ENCODE measurements at places on chromosomes 1 and 21. TPM values are rescaled to one million over a fixed set of nuclear protein-coding genes. Genes with fewer than 3 reads are reported as not detected.

- DNase-seq, result no peak
Measured at GRCh38 chr1:36301220-36301619, 4.9 kb upstream of the SH3D21 start.

Gene SMIM34
- not detected for polyA plus RNA-seq

Gene OR2G6
- not detected for polyA plus RNA-seq

DNA sequence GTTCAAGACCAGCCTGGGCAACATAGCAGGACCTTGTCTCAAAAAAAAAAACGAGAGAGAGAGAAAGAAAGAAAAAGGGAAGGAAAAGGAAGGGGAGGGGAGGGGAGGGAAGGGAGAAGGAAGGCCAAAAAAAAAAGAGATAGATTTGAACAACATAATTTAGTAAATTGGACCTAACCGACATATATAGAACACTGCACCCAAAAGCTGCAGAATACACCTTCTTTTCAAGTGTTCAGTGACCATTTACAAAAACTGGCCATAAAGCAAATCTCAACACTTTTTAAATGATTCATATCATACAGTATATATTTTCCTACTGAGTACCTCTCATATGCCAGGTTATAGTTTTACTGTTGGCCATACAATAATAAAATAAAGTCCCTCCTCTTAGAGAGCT, 6.9 kb downstream of the TSTD1 start:
- DNase-seq, result no peak

Gene AMY2B
- 61.4 TPM for polyA plus RNA-seq

GRCh38 chr1:156488566-156489165, 11.9 kb downstream of the MEF2D start:
- no peak for DNase-seq

- no peak for DNase-seq
Measured at GRCh38 chr1:53519421-53519820, 60.2 kb downstream of the DMRTB1 start.

DNA sequence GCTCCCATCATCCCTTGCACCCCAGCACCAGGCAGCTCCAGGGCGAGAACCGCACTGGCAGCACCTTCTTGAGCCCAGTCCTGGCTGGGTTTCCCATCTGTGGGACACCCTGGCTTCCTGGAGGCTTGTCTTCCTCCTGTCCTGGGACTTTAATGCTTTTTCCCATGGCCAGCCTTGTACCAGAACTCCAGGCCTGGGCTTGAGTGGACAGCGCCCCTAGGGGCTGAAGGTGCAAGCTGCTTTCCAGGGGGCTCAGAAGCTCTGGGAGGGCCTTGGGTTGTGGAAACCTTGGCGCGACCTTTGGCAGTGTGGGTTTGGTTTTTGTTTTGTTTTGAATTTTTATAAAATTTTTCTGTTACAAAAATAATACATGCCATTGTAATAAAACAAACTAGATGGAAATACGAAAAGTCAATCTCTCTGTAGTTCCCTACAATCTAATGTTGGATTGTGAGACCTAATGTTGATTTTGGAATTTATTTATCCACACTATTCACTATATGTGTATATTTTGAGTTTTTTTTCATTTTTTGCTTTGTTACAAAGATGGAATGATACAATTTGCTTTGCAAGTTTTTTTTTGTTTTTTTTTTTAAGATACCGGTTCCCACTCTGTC, 33.8 kb upstream of the RPL11 start:
- DNase-seq, result no peak

Gene SHISAL2A
- 0.74 TPM for polyA plus RNA-seq

GRCh38 chr1:101847626-101848025, 149.1 kb downstream of the OLFM3 start:
- no peak for DNase-seq

Gene SPOCD1
- not detected for polyA plus RNA-seq

Gene OPRD1
- polyA plus RNA-seq, result 0.37 TPM

GRCh38 chr1:160083968-160084770, 2.8 kb downstream of the KCNJ9 start:
- no peak for DNase-seq

- DNase-seq, result no peak
Measured at GRCh38 chr1:199087144-199087543, 448.3 kb downstream of the PTPRC start.

DNA sequence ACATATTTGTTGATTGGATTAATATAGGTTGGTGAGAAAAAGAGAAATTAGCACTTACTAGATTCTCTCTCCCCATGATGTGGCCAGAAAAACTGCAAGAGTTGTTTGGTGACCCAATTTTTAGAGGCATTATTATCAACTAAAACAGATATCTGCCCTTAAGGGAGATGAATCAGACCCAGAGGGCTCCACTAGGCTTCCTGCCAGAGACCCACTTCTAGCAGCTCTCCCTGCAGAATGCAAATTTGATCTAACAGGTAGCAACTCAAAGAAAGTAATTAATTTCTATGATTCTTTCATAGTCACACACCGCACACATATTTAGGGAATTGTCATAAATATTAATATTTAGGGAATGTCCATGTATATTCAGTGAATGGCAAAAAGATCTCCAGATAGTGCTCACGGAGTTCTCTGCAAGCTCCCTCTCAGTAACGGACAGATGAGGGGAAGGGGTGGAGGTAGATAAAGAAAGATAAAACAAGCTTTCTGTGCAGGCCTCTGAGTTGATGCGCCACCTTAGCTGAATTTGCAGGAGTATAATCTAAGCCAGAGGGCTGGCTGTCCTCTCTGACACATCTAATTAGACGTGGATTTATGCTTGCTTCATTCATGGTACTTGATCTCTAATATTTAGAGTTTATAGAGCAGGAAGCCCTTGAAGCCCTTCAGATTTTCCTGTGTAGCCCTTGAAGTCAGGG, 84.1 kb upstream of the CCDC190 start:
- DNase-seq, result no peak

All from left renal pelvis (tissue), 4 donors.